ENCODE measurements at places on chromosomes 2 and 18.

DNA sequence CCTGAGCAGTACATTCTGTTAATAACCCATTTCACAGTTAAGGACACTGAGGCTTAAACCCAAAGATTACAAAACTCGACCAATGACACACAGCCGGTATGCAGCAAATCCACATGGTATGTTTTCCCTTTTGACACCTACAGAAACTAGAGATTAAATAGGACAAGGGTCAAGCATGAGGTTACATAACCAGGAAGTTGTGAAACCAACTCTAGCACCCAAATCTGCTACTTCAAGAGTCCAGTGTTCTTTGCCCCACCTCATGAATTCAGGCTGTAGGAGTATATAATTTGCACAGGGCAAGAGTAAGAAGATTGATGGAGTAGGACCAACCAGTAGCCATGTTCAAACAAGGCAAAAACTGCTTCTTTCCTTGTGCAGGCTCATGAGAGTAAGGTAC is 249.8 kb downstream of the BCL11A start:
- DNase-seq: no peak
- H3K4me3 ChIP-seq: no peak overlapping the region
- H3K36me3 ChIP-seq: no peaks in the 10 kb centered on the region
- H3K27me3 ChIP-seq: no peaks in the 10 kb centered on the region
- H3K4me1 ChIP-seq: no peaks in the 10 kb centered on the region
- H3K27ac ChIP-seq: no peak overlapping the region

- DNase-seq: no peak
- no peak overlapping the region for H3K4me3 ChIP-seq
- H3K27ac ChIP-seq: no peak overlapping the region
- peaks cover 6% of the 10 kb centered on the region for H3K27me3 ChIP-seq
- H3K4me1 ChIP-seq: no peaks in the 10 kb centered on the region
Observed at GRCh38 chr2:118496467-118496866, 351.0 kb downstream of the EN1 start.

DNA sequence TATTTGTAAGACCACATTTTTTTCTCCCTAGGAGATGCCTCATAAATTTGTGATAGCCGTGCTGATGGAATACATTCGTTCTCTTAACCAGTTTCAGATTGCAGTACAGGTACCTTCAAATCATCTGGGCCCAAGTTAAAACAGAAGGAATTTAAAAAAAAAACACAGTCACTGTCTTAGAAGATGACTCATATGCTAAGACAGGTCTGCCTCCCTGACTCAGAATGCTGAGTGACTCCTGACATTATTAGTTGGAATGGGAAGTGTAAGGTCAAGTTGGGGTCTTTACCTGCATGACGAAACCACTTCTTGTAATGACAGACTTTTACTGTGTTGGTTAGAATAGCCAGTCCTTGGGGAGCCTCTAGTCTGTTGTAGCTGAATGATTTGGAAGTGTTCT is 26.3 kb downstream of the RMC1 start:
- H3K4me1 ChIP-seq: peaks cover 18% of the 10 kb centered on the region
- H3K4me3 ChIP-seq: no peak overlapping the region
- no peaks in the 10 kb centered on the region for H3K27me3 ChIP-seq
- DNase-seq: no peak
- H3K27ac ChIP-seq: no peak overlapping the region
- peaks cover 9% of the 10 kb centered on the region for H3K36me3 ChIP-seq

- no peaks in the 10 kb centered on the region for H3K27me3 ChIP-seq
- no peak overlapping the region for H3K4me3 ChIP-seq
- DNase-seq: no peak
- H3K4me1 ChIP-seq: no peaks in the 10 kb centered on the region
- no peaks in the 10 kb centered on the region for H3K36me3 ChIP-seq
Observed at GRCh38 chr2:17163638-17164037, 354.6 kb downstream of the RAD51AP2 start.

DNA sequence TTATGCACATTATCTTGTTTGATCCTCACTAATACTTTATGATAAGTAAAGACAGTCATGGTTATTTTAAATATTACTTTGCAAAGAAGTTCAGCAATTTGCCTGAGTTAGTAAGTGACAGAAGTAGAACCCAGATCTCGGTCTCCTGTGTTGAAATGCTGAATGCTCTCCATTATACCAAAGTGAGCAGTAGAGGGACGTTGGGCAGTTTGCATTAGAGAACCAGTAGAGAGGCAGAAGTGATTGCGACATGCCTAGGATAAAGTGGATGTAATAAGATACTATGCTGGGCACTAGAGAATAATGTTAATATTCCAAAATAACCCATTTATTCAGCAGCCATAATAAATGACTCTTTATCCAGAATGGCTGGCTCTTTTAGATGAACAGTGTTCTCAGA is 201.0 kb downstream of the PMAIP1 start:
- no peak for DNase-seq
- H3K27ac ChIP-seq: no peak overlapping the region
- no peaks in the 10 kb centered on the region for H3K27me3 ChIP-seq
- no peaks in the 10 kb centered on the region for H3K36me3 ChIP-seq
- H3K4me1 ChIP-seq: no peaks in the 10 kb centered on the region

GRCh38 chr2:204776781-204777559 is 231.7 kb downstream of the PARD3B start:
- no peaks in the 10 kb centered on the region for H3K36me3 ChIP-seq
- DNase-seq: no peak
- H3K4me3 ChIP-seq: no peak overlapping the region
- H3K27ac ChIP-seq: no peak overlapping the region

DNA sequence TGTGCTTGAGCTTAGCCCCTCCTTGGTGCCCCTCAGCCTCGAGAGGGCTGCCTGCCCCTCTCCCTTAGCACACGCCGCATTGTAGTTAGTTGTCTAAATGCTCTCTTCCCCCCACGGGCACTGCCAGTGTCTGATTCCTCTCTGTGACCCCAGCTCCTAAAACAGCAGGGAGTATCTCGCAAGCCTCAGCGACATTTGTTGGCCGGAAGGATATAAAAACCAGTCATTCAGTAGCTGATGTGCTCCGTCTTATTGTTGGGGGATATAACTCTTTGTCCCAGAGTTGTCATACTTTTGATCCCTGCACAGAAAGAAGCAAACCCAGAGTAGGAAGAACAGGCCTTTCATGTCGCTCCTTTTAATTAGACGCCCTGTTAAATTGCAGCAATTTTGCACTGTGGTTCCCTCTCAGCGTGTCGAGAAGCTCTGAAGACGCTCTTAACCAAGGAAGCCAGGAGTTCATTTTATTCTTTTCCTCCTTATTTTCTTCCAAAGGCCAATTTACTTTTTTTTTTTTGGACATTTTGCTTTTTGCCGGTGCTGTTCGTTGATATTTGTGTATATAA is 201.8 kb downstream of the KLHL29 start:
- no peak overlapping the region for H3K27ac ChIP-seq
- H3K4me3 ChIP-seq: no peak overlapping the region
- H3K27me3 ChIP-seq: no peaks in the 10 kb centered on the region
- no peaks in the 10 kb centered on the region for H3K36me3 ChIP-seq
- DNase-seq: no peak

- peaks cover 25% of the 10 kb centered on the region for H3K4me1 ChIP-seq
- no peak overlapping the region for H3K27ac ChIP-seq
- DNase-seq: no peak
- no peak overlapping the region for H3K4me3 ChIP-seq
Observed at GRCh38 chr2:215815960-215816359, 197.4 kb downstream of the MREG start.

DNA sequence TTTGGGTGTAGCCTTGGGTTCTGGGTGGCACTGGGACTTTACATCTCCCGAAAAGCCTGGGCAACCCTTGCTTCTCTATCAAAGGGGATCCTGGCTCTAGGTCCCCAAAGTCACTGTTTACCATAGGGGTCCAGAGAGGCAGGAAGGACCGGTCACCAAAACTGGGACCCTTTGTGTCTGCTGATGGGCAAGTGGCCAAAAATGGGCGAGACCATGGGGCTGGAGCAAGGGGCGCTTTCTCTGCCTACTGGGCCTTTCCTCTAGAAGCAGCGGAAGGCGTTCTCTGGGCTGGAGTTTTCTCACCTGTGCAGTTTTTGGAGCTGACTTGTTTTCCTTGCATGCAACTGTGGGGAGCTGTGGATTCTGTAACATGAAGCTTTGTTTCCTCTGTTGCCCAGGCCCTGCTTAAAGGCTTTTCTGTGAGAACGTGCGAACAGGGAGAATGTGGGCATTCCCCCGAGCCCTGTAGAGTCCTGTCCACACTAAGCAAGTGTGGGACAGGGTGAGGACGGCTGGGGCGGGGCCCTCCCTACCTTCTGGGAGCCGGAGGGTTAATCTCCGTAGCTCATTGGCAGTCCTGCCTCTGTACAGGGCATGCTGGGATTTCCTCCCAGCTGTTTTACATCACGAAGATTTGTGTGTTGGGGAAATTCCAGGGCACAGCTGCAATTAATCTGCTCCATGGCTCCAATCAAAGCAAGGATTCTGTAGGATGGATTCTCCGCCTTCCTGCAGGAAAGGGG is 50.2 kb downstream of the TGOLN2 start:
- no peaks in the 10 kb centered on the region for H3K36me3 ChIP-seq
- peak overlapping the region; percentile 68 for H3K27ac ChIP-seq
- H3K4me1 ChIP-seq: peaks cover 24% of the 10 kb centered on the region
- H3K27me3 ChIP-seq: no peaks in the 10 kb centered on the region
- H3K4me3 ChIP-seq: peak overlapping the region; percentile 21

DNA sequence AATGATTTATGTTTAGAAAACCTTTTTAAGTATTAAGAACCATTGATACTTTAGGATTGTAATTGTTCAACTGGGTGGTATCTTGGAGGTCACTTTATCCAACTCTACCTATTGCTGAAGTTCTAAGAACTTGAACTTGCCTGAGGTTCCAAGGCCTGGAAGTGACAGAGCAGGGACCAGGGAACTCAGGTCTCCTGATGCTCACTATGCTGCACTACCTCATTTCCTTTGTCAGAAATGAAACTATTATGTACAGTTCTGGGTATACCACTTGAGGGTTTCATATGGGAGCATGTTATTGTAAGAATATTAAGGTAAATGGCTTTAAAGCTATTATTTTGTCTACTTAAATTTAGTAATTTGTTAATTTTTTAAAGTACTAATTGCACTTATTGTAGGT is 3.0 kb downstream of the MBD5 start:
- H3K4me1 ChIP-seq: peaks cover 14% of the 10 kb centered on the region
- H3K4me3 ChIP-seq: no peak overlapping the region
- no peak overlapping the region for H3K27ac ChIP-seq
- no peaks in the 10 kb centered on the region for H3K27me3 ChIP-seq
- no peak for DNase-seq

DNA sequence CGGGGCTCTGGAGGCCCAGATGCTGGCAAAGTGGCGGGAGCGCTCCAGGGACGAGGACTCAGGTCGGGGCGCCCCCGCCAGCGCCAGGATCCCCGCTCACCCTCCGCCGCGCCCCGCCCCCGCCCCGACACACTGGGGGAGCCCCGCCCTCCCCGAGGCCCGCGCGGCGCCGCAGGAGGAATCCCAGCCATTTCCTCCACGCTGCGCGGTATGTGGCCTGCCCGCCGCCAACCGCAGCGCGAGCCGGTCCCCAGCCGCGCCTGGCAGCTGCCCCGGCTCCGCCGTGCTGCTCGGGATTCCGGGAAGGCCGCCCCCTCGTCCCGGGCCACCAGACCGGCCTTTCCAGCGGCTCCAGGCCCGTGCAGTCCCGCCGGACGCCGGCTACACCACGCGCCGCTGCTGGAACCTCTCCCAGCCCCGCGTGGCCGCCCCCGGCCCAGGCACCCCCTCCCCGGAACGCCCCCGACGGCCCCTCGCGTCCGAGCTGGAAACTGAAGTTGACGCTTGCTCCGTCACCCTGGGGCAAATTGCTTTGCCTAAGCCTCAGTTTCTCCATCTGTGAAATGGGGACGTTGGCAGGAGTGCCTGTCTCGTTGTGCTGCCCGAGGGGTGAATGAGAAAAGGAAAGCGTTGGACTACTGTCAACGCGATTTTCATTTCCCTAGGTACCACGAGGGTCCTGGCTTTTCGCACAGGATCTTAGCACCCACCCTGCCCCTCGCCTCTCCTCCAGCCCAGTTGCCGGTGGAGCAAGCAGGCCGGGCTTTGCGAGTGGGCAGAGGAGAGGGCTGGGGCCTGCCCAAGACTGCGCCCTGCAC is 53.6 kb downstream of the PKDCC start:
- peak; percentile 59 for DNase-seq
- peak overlapping the region; percentile 86 for H3K27ac ChIP-seq
- peak overlapping the region; percentile 41 for H3K4me3 ChIP-seq

Measured in heart right ventricle (tissue), 16 donors.